ENCODE measurements at places on chromosomes 4 and X.

- no peak for DNase-seq
These were observed 9.1 kb downstream of the SLIT2 start for GRCh38 chr4:20260821-20261220.

GRCh38 chr4:75512386-75513211, 1.6 kb downstream of the RCHY1 start:
- DNase-seq = peak; percentile 86

GRCh38 chr4:3753726-3754412, 12.3 kb upstream of the ADRA2C start:
- DNase-seq = no peak

DNA sequence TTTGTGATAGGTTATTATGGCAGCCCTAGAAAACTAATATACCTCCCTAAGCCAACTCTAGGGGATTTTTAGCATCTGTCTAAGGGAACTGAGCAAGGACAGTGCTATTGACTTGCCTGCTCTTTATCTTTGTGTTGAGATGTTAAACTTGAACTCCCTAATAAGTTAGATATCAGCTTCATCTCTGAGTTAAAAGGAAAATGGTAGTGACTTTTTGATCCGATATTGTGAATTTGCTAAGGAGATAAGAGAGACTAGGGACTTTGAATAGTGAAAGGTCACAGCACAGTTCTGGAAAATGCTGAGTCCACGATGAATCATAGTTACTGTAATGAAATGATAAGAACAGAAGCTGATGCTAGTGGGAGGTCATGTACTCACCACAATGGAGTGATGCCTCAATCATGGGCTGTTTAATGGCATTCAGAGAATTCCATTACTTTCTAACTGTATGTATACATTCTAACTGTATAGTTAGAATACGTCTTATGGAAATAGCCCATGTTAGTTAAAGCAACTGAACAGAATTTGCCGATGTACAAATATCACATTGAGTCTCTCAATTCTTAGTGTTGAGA, 147.2 kb downstream of the GLRA3 start:
- peak; percentile 48 for DNase-seq

DNA sequence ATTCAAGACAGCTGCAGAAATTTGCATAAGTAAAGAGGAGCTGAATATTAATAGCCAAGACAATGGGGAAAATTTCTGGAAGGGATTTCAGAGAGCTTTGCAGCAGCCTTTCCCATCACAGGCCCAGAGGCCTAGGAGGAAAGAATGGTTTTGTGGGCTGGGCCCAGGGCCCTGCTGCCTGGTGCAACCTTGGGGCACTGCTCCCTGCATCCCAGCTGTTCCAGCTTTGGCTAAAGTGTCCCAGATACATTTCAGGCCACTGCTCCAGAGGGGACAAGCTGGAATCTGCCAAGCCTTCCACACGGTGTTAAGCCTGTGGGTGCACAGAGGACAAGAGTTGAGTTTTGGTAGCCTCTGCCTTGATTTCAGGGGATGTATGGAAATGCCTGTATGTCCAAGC, 185.6 kb upstream of the SFRP2 start:
- DNase-seq = no peak

DNA sequence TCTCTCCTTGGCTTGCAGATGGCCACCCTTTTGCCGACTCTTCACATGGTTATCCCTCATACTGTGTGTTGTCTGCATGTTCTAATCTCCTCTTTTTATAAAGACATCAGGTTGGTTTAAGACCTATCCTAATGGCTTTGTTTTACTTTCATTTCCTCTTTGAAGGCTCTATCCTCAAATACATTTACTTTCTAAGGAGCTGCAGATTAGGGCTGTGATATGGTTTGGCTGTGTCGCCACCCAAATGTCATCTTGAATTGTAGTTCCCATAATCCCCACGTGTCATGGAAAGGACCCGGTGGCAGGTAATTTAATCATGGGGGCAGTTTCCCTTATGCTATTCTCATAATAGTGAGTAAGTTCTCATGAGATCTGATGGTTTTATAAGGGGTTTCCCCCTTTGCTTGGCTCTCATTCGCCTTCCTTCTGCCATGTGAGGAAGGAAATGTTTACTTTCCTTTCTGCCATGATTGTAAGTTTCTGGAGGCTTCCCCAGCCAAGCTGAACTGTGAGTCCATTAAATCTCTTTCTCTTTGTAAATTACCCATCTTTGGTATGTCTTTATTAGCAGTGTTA, 204.5 kb downstream of the RELL1 start:
- no peak for DNase-seq

- no peak for DNase-seq
These were observed 150.0 kb downstream of the ANAPC10 start for GRCh38 chr4:144948009-144948408.

DNA sequence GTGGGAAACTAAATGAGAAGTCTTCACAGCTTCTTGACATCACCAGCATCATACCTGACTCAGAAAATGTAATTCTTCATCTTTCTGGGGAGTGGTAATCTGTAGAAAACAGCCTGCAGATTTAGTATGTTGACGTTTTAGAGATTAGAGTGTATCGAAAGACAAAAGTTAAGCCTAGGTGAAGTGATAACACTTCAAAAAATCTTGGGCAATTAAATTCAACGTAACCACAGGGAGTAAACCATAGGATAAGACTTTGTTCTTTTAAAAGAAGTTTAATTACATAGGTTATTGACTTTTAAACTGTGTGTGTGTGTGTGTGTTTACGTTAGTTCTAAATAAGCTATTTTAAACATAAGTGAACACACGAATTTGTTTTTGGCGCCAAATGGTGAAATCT, 1.8 kb upstream of the CXCL5 start:
- no peak for DNase-seq

DNA sequence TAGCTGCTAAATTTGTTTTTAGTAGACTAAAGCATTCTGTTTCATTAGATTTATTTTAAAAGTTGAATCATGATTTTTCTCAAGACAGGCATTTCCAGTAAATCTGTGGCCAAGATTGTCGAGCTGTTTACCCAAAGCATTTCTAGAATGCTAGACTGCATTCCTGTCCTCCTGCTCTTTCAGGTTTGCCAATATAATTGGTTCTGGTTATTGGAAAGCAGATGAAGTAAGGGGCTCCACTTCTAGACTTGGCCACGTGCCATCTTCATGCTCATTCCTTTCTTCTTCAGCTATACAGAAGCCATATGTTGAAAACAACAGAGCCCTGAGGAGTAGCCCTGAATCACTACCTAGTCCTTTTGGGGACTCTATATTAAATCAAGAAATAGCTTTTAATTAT, 62.5 kb downstream of the PGRMC2 start:
- DNase-seq = no peak

DNA sequence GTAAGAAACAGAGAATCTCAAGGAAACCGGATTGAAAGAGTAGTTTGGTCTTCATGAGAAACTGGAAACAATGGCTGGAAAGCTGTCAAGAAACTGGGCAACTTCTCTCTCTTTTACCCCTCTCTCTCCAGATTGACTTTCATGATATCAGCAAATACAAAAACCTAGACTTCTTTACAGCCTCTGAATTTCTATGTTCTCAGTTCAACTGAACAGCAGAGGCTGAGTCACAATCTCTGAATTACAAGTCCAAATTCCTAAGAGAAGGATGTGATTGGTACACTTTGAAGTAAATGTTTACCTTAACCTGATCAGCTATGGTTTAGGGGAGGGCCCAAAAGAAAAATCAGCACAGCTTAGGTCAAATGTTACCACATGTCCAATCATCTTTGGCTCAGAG, 974.9 kb downstream of the RPA4 start:
- no peak for DNase-seq

- DNase-seq = no peak
These were observed 35.4 kb upstream of the STS start for GRCh38 chrX:7112071-7112470.

- DNase-seq = no peak
These were observed 6.3 kb downstream of the PSAPL1 start for GRCh38 chr4:7428261-7429068.

- peak; percentile 14 for DNase-seq
These were observed 82.6 kb downstream of the SCD5 start for GRCh38 chr4:82715731-82716617.

DNA sequence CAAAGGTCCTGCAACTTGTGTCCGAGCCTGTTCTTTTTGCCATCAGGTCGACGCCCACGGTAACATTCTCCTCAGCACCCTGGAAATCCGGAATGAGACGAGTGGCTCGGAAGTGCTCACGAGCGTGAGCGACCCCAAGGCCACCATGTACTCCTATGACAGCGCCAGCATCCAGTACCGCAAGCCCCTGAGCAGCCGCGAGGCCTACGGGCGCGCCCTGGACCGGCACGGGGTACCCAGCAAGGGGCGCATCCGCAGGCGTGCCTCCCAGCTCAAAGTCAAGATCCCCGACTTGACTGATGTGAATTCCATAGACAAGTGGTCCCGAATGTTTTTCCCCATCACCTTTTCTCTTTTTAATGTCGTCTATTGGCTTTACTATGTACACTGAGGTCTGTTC, 37.9 kb downstream of the COMMD8 start:
- no peak for DNase-seq

DNA sequence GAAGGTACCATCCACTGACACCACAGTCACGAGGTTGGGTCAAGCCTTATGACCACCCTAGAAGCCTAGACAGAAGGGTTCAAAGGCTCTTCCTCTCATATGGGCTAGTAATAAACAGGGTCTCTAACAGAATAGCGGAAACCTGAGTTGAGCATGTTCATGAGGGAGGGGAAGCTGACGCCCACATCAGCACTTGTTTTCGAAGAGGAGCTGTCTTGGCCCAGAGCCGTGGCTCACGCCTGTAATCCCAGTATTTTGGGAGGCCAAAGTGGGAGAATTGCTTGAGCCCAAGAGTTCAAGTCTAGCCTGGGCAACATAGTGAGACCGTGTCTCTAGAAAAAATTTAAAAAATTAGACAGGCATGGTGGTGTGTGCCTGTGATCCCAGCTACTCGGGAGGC, 21.5 kb upstream of the TMSB4X start:
- DNase-seq = no peak

DNA sequence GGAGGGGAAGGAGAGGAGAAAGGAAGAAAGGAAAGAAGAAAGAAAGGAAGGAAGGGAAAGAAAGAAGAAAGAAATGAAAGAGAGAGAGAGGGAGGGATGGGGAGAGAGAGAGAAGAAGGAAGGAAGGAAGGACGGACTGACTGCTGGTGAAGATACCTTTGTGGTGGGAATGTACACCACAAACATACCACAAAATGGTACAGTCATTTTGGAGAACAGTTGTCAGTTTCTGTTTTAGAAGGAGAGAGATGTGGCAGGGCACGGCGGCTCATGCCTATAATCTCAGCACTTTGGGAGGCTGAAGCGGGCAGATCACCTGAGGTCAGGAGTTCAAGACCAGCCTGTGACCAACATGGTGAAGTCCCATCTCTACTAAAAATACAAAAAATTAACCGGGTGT, 40.0 kb upstream of the SHISA3 start:
- DNase-seq = no peak

GRCh38 chr4:78310007-78310739, 241.4 kb upstream of the ANXA3 start:
- peak; percentile 52 for DNase-seq

DNA sequence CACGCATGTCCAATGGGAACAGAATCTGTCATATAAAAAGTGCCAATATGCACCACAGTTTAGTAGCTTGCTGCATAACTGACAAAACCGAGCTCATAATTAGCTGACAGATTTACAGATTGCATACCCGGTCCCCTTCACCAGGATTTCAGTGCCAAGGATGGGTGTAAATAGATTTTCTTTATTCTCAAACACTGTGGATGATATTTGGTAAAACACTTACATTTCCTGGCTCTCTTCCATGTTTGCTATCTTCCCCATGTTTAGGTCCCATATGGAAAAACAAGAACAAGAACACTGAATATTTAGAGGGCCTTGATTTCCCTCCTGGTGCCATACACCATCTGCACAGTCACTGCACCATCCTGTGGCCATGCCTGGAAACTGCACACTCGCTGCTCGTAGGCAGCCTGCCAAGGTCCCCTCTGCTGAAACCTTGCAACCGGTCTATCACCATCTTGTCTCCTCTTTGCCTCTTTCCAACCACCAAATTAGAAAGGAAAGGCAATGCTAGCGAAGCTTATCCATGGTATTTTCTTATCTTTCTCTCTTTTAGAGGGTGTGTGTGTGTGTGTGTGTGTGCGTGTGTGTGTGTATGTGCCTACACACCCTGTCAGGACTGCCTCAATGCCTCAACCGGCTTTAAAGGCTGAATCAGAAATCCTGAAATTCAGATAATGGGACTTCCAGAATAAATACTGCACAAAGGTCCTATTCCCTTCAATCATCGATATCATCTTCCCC, 124.2 kb upstream of the MBNL3 start:
- peak; percentile 31 for DNase-seq

DNA sequence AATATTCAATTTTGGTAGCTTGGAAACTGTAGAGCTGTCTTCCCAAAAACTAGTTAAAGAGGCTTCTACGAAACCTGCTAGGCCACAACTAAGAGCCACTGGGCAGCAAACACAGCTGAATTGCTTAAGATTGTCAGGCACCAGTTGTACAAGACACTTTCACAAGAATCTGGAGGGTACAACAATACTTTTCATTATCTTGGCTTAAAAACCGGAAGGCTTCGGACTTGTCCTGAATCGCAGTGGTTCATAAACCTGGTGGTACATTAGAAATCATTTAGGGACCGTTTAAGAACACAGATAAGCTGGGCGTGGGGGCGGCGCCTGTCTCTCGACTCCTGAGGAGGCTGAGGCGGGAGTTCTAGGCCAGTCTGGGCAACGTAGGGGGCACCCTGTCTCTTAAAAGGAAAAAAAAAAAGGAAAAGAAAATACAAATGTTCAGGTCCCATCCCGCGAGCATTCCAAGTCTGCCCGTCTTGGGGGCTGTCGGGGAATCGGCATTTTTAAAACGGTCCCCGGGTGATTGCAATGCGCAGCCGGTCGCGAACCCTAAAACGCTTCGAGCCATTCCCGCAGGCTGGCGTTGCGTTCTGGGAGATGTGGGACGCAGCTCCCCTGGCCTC, 763 bp downstream of the PYURF start:
- peak; percentile 66 for DNase-seq

DNA sequence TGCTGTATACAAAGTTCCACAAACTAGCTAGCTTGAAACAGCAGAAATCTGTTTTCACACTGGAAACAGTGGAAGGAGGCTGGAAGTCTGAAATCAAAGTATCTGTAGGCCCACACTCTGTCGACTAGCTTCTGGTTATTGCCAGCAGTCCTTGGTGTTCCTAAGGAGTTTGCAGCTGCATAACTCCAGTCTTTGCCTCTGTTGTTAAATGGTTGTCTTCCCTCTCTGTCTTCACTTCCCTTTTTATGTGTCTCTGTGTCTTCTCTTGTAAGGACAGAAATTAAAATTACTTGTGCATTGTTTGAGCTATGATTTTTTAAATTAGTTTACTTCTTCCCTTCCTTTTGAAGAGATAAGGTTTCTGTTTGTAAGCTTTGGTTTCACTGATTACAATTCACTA, 8.2 kb downstream of the MTHFD2L start:
- no peak for DNase-seq

GRCh38 chr4:103720661-103721060, 876 bp upstream of the TACR3 start:
- no peak for DNase-seq

DNA sequence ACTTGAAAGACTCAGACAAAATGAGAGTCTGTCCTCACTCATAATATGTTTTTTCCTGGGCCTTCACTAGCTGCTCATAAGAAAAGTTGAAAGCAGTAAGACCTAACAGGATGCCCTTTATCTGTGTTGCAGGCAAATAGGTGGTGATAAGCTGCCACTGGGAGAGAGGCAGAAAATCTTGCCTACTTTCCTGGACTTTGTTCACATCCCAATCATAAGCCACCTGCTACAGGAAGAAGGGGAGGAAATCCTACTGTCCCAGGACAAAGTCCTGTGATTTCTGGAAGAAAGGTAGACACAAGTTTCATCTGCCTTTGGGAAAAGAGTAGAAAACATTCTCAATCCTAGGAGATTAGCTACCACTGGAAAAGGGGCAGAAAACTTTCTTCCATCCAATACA, 13.3 kb upstream of the SPANXN2 start:
- no peak for DNase-seq

GRCh38 chr4:6527259-6527658, 47.7 kb upstream of the MAN2B2 start:
- DNase-seq = no peak

All from RKO (cell line).